Substantia nigra (tissue), 51 donors: ENCODE measurements at places on chromosomes 2 and 18.

DNA sequence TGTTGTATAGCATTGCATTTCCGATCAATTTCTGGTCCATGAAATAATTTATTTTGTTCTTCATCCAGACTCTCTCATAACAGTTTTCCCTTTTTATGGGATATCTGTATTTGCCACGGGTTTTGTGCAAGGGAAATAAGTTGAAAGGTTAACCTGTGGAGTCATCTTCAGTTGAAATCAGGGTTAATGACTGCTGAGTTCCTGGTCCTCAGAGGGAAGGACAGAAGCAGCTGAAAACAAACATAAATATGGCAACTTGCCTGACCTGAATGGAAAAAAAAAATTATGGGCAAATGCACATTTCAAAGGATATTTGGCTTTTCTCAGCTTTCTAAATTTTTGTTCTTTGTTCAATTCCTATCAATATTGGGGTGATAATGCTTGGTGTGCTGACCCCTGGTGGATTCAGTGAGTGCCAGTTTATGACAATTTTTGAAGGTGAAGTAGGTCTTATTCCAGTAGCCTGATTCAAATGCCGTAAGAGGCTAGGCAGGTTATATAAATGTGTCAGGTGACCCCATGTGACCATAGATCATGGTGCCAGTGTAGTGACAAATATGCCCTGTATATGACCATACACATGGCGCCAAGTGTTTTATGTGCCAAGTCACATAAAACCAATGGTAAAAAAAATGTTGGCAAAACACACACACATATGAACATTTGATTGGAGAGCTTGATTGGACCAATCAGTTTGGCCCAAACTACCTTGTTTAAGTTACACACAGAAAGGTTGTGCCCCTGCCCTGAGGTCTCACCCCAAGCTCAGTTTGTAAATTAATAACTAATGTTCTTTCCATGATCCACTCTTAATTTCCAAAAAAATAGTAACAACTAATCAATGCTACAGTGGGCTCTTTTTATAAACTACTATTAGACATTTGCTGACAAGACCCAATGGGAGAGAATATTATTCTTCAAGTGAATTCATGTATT, 47.6 kb upstream of the FAM124B start:
- DNase-seq: no peak

DNA sequence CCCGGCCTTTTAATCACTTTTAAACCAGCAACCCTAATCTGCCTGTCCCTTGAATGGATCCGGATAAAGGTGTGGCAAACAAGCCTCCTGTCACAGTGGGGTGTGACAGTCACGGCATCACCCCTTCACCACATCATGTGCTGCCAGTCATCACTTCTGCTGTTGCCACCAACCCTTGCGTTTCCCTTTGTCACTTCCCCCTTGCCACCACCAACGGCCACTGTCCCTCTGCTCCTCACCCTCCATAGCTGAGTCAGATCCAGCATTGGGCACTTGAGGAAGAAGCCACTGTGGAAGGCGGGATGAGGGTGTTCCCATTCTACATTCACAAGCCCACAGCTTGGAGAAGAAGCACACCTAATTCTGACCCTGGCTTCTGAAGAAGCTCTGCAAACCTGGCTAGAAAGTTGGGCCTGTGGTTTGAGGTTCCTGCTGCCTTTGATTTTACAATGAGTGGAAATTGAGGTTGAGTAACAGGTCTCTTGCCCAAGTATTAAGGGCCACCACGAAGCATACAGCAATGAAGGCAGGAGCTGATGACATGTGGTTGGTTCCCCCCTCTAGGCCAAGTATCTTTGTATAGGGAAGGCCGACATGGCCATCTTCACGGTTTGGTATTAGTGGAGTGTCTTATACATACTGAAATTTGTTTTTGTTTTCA, 22.9 kb upstream of the DARS1 start:
- DNase-seq: no peak

GRCh38 chr2:102674836-102675235, 55.5 kb downstream of the SLC9A2 start:
- DNase-seq: no peak

DNA sequence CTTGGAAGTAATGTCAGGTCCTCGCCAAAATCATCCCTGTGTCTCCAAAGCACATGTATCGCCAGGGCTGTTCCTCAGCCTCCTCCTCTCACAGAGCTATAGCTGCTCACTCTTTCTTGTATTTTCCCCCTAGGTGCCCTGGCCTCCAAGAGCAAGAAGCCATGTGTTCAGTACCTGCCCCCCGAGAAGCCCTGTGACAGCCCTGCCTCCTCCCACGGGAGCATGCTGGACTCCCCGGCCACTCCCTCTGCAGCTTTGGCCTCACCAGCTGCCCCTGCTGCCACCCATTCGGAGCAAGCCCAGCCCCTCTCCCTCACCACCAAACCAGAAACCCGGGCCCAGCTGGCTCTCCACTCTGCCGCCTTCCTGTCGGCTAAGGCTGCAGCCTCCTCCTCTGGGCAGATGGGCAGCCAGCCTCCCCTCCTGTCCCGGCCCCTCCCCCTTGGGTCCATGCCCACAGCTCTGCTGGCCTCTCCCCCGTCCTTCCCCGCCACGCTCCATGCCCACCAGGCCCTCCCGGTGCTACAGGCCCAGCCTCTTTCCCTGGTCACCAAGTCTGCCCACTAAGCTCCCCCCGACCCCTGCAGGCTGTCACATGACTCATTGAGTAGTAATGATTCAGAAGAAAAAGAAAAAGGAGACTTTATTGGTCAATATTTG, 18.8 kb downstream of the TGOLN2 start:
- DNase-seq: no peak

DNA sequence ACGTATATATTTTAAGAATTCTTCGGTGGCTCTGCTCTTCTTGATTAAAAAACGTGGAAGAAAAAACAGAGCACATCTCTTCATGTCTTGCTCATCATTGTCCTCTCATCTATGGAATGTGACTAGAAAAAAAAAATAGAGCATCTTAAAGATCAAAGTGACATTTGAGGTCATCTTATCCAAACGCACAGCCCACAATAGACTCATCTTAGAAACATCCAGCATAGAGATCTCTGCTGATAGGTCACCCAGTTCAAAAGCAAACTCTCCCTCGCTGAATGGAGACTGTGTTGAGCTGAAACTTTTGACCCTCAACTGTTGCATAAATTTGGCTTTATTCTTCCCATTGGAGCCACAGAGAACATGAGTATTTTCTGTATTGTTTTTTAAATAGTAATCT, 65.2 kb downstream of the CMPK2 start:
- DNase-seq: no peak

GRCh38 chr18:73621091-73621490, 526.5 kb downstream of the FBXO15 start:
- DNase-seq: no peak

DNA sequence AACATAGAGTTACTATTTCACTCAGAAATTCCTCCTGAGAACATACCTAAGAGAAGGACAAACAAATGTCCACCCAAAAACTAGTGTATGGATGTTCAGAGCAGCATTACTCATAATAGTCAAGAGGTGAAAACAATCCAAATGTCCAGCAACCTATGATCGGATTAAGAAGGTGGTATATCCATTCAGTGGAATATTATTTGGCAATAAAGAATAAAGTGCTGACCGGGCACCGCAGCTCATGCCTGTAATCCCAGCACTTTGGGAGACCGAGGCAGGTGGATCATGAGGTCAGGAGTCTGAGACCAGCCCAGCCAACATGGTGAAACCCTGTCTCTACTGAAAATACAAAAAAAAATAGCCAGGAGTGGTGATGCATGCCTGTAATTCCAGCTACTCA, 182.8 kb upstream of the AGAP1 start:
- DNase-seq: no peak

DNA sequence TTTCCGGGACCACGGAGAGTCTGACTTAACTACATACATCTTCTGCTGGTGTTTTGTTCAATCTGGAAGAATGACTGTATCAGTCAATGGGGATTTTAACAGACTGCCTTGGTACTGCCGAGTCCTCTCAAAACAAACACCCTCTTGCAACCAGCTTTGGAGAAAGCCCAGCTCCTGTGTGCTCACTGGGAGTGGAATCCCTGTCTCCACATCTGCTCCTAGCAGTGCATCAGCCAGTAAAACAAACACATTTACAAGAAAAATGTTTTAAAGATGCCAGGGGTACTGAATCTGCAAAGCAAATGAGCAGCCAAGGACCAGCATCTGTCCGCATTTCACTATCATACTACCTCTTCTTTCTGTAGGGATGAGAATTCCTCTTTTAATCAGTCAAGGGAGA, 23.1 kb downstream of the ICOS start:
- DNase-seq: no peak

DNA sequence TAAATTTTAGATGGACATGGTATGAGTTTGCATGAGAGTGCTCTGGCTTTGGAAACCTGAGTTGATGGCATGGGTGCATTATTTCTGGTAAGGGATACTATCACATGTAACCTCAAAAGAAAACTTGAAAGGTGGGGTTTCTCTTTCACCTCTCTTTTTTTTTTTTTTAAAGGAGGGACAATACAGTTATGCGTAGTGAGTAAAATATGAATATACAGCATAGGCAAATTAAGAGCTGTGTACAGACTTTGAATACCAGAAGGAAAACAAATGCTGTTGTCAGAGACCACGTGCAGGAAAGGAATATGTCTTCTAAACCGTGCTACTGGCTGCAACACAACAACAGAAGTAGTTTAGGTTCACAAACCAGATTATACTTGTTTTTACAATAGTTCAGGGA, 82.1 kb downstream of the MAP4K4 start:
- no peak for DNase-seq

DNA sequence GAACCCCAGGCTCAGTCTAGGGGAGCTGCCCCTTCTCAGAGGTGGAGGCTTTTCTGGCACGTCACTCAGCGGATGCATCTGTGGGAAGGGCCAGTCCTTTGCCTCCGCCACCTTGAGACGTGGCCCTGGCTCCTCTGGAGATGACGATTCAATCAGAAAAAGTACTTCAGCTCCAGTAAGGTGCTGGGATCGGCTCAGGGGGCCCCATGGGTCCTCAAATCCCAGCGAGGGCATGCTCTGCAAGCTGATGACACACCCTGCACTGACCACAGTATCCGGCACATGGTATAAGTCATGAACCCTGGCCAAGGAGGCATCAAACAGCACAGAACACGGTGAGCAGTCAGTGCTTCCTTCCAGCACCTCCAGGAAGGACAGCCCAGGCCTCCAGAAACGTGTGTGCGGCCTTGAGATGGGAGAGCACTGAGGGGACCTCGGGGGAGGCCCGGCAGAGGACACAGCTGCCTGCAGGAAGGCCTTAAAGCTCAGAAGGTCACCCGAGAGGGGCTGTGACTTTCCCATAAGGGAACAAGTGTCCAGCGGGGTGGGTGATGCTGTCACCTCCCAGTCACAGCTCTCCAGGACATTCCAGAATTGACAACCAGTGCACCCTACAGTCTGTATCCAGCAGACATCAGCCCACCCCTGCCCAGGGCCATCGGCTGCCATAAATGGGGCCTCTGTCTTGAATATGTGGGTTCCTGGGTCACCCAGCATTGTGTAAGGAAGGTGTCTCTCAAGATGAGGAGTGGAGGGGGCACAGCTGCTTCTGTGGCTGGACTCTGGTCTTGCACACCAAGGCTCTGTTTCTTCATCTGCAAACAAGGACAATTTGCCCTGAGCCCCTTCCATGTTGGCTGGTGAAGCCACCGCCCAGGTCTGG, 205.8 kb downstream of the NDUFA10 start:
- no peak for DNase-seq

- no peak for DNase-seq
Measured at GRCh38 chr2:182020286-182021070, 34.8 kb downstream of the PPP1R1C start.

GRCh38 chr2:51613-52012, 5.3 kb upstream of the FAM110C start:
- no peak for DNase-seq

DNA sequence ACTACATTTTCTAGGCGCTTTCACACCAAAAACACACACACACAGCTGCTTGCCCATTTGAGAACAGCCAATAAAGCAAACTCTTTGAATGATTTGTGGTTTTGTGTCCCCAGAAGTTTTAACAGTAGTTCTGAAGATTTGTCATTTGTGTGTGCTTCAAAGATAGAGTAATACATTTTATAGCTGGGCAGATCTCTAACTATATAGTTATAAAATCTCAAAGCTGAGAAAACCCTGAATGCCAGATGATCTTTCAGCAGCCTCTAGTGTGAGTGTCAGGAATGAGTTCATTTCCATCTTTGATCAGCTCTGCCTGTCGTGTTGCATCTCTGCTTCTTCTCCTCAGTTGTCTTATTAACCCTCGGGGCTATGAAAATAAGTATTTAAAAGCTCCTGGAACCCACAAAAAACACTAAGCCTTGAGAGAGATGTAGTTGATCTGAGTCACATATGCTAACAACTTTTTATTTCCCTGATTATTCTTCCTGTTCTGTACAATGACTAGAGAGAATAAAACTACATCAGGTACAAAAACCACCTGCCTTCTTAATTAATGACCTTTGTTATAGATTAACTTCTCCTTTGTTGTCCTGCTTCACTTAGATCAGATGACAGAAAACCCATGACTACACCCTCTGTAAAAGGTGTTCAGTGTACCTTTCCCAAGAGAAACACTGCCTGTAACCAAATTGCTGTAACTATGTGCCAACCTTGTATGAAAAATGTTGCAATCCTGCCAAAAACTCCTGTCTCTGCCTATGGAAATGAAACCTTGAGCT, 30.0 kb upstream of the SLC3A1 start:
- no peak for DNase-seq

DNA sequence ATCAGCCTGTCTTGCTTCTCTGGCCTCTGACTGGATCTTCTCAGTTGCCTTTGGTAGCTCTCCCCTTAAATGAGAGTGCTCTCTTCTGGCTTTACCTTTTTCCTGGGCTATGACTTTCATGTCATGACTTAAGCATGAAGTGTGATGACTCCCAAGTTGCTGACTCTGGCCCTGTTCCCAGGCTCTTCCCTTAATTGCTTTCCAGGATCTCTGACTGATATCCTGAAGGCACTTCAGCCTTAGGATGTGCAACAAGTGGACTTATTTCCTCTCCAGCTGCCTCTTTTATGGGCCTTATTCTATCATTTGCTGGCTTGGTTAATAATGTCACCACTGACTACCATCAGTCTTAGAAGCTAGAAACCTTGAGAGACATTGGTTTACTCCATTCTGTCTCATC, 17.4 kb downstream of the SEMA4F start:
- DNase-seq: no peak

DNA sequence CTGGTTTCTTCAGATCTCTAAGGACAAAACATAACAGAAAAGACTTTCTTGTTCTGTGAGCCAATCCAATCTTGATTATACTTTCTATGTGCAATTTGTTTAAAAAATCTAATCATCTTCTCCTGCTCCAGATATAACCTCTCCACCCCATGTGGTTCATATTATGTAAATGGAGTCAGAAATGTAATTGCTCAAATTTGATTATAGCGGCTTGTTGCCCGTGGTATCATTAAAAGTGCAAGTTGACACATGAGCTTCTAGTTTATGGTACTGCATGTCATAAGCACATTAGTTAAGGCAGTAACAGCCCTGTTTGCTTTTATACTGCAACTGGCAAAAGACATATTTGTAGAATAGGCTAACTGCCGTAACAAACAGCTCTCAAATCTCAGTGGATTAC, 715.1 kb upstream of the CDH7 start:
- no peak for DNase-seq

DNA sequence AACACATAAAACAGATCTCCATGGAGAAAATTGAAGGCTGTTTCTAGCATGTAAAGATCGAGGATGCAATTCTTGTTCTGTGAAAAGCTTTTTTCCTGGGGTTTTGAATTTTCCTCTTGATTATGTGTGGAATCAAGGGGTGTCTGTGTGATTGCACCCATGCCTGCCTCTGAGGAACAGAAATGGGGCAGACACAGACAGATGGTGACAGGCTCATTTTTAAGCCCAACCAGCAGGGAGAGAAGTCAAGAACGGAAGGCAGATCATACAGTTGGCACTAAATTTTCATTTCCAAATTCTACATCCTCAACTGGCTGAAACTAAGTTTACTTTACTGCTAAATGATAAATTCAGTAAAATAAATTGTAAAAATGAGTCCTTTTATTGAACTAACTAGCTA, 1037.7 kb upstream of the KLHL29 start:
- DNase-seq: no peak
